ENCODE measurements at places on chromosomes 16 and 17.

DNA sequence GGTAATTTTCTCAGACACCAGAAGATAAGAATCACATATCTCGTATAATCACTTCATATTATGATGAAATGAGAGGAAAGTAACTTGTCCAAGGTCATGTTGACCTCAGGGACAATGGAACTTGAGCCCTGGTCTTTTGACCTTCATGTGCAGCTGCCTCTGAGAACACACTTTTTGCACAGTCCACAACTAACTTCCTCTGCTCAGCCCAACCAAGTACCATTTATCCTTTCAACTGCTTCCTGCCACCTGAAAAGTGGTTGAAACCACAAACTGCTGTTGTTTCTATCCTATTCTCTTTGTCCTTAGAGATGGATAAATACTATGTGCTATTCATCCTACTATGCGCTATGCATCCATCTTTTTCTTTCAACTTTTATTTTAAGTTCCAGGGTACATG lies 2.3 kb upstream of the CCL1 start:
- no peak for DNase-seq

- no peak for DNase-seq
Measured at GRCh38 chr16:88744577-88745521, 38.5 kb downstream of the CTU2 start.

DNA sequence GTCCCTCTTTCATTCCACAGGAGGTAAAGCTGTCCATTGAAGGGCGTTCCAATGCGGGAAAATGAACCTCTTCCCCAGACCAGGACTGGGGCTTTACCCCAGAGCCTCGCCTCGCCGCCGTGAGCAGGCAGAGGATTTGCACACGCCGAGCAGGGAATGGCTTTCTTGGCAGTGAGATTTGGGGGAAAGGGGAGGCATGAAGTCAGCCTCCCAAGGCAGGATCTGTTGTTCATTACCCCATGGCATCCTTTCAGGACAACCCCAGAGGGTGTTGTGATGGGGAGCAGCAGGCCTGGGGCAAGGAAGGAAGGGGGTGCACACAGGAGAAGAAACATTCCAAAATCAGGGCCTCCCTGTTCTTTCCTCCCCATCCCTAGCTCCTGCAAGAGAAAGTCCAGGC lies 6.0 kb downstream of the ATXN1L start:
- no peak for DNase-seq

DNA sequence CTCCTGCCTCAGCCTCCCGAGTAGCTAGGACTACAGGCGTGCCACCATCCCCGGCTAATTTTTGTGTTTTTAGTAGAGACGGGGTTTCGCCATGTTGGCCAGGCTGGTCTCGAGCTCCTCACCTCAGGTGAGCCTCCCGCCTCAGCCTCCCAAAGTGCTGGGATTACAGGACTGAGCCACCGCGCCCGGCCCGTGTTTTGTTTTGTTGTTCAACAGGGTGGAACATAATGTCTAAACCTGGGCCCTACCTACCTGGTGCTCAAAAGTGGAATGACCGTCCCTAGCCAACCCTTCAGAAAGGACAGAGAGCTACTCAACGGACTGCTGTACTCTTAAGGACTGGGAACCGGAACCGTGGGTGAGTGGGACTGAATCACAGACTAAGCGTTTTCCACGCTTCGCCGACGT lies 772 bp upstream of the KIF22 start:
- DNase-seq: no peak

GRCh38 chr16:89826531-89827382 lies 1.5 kb upstream of the SPIRE2 start:
- DNase-seq: no peak

DNA sequence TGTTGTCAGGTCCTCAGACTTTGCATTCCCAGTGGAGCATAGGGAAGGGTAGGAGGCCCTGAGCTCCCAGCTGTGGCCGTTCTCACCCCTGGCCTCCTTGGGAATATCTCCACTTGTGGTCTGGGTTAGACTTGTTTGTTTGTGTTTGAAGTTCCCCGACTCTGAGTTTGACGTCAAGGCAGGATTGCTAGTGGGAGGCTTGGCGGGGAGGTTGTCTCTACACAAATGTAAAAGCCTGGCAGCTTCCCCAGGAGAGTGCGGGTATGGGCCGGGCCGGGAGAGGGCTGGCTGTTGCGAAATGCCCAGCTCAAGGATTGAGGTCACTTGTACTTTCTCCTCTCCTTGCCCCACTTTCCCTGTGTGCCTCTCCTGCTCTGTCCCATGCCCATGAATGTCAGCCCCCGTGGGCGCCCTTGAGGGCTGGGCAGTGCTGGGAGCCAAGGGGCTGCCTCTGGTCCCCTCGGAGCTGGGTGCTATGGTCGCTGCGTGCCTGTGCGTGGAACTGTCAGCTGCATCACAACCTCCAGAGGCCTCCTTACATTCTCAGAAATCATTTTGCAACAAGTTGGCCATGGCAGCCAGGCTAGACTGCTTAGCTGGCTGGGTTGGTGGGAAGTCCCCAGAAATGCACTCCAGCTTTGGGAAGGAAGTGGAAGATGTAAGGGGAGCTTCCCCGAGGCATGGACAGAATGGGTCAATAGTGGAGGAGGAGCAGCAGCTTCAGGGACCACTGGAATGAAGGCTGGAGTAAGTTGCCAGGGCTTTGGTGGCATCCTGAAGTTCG lies 84.3 kb downstream of the KSR1 start:
- no peak for DNase-seq

GRCh38 chr17:12421646-12422306 lies 243.9 kb upstream of the MYOCD start:
- no peak for DNase-seq

DNA sequence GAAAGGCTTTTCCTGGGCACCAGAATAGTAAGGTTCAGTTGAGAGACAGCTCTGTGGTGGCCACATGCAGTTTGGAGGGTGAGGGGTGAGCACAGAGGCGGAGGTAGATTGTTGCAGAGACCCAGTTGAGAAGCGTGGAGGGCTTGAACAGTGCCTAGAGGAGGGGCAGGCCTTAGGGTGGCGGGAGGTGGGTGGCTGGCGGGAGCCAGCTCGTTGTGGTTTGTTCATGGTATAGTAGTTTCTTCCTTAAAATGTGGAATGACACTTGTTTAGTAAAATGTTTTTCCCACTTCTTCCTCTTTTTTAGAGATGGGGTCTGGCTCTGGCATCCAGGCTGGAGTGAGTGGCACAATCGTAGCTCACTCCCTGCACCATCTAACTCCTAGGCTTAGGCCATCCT lies 14.2 kb downstream of the USP10 start:
- DNase-seq: no peak

DNA sequence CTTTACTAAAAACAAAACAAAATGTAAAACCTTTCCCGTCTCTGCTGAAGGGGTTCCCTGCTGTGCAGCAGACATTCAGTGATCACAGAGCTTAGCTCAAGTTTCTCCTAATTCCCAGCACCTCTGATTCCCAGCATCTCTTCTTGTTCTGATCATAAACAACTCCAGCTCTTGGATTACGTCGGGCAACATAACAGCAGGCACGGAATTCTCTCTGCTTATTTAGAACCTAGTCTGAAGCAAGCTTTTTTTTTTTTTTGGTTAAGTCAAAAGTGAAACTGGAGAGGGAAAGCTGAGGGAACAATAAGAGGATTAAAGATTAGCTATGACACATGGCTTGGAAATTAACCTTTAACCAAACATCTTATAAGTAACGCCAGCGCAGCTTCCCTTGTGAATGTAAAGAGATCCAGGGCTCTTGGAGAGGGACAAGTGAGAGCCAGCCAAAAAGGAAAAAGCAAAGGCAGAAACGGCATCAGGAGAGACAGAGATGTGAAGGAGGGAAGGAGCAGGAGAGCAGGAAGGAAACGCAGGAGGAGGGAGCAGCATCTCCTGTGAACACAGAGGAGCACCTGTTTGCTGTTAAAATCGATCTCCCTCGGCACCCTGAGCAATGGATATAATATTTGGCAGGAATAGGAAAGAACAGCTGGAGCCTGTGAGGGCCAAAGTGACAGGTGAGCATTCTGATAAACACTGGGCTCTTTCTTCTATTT lies at the start of gene BCO1:
Gene BCO1 (plus strand): TSS at position 394 of the 716 bp plus-strand sequence. CDS start 220 bp downstream, at position 614.
- no peak for DNase-seq

- DNase-seq: no peak
Measured at GRCh38 chr17:57338257-57338914, 82.1 kb downstream of the MSI2 start.

- no peak for DNase-seq
Measured at GRCh38 chr17:278055-278675, 74.4 kb downstream of the RPH3AL start.

GRCh38 chr17:50219342-50219741 lies 17.9 kb upstream of the COL1A1 start:
- no peak for DNase-seq

DNA sequence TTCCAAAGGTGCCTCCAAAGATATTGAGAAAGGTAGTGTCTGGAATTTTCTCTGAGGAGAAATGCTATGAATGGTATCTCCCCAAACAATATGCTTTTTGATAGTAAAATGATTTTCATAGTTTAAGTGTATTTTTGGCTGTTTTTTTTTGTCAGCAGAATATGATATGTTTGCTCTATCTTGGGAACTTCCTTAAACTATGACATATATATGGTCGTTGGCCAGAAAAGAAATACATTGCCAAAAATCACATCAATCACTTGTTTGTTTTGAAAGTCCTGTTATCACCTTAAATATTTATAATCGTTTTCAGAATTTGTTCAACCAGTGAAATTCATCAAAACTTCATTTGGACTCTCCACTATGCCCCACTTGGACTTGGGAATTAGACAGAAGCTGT lies 816.9 kb downstream of the CDH11 start:
- DNase-seq: no peak

GRCh38 chr16:57444711-57445110 lies 2.5 kb downstream of the CIAPIN1 start:
- DNase-seq: no peak

- DNase-seq: no peak
Measured at GRCh38 chr17:72344613-72345012, 223.8 kb downstream of the SOX9 start.

DNA sequence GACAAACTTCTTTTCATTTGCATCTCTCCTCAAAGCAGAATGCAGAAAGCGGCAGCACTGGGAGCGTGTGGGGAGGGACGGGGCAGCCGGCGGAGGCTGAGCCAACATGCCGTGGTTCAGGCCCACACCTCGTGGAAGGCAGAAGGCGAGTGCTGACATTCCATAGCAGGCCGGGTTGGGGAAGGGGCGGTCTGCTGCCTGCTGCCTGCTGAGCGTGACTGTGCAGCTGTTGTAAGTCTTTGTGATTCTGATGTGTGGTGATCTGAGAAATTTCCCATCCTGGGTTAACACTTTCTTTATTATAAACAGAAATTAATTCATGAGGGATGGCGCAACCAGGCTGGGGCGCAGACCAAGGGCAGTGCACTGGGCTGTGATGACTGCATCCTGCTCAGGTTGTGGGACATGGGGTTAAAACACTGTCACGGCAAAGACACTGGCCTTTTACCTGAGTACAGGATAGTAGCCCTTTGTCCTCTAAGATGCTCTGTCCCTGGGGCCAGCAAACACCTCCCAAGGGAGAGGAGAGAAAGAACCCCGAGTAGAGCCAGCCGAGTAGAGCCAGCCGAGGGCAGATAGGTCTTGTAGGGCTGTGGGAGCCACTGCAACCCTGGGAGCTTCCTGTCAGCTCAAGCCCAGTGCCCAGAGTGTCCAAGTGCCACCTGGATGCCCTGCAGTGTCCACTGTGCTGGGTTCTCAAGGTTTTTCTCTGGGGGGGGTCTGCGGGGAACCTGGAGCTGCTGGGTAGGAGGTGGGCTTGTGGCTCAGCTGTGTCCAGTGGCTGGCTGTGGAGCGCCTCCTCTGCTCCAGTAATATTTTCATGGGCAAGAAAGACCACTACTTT lies 8.8 kb upstream of the DNASE1 start:
- DNase-seq: no peak

GRCh38 chr16:86512301-86512859 lies 2.1 kb downstream of the FOXF1 start:
- no peak for DNase-seq

DNA sequence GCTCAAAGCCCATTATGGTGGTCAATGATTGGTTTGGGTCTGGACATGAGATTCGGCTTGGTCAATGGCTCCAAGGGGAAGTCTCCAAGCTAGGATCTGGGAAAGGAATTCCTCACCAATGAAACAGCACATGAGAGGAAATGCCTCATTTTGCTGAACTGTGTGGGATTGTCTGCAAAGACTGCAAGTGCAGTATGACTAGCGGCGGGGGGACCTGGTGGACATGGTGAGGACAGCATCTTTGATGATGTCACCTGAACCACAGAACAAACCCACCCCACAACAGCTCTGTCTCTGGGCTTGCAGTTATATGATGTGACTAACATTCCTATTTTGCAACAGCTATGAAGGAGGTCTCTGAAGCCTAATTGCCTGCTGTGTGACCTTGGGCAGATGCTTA lies 50.6 kb upstream of the NKD1 start:
- DNase-seq: no peak

GRCh38 chr17:40417258-40417608 lies 463 bp downstream of the TOP2A start:
- DNase-seq: no peak

DNA sequence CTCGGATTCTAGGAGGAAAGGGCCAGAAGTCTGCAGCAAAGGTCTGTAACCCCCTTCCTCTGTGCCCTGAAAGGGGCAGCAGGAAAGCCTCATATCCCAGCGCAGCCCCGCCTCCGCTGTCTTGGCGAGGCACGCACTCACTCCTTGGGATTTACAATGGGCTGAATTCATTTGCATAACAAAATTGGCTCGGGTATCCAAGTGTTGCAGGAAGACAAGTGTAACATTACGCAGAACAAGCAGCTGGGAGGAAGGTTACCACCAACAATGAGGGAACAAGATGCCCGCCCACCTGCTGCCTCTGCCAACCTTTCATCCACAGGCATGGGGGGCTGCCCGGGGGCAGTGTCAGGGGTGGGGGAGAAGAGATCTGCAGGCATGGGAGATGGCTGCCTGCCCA lies 130.4 kb downstream of the MRM1 start:
- no peak for DNase-seq

GRCh38 chr16:67413978-67414911 lies 2.0 kb downstream of the ZDHHC1 start:
- DNase-seq: no peak

DNA sequence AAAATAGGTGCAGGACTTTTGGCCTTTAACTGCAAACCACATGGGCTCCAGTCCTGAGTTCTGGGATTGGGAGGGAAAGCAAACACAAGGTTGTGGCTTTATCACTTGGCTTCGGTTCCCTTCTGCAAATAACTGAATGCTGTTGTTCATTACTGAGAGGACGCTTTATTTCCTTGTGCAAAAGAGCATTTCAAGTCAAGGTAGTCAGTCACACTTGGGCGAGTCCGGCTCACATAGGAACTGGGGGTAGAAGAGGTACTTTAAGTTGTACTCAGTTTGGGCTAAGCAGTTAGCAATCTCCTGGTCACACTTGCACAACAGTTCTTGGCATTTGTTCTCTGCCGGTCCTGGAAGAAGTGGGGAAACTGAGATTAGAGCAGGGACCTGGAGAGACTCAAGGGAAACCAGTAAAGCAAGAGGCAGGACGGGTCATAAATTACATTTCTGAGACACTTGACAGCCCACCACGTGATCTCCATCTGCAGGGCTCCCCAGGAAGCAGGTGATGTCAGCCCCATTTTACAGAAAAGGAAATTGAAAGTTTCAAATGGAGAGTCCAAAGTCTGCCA lies 21.6 kb downstream of the PLA2G10 start:
- DNase-seq: no peak
